Thymus (tissue), 14 donors: ENCODE measurements at places on chromosomes 12 and 14. TPM values are rescaled to one million over a fixed set of nuclear protein-coding genes. Genes with fewer than 3 reads are reported as not detected.
A peak's percentile ranks its signal among the peaks of the same experiment; 100 is the strongest.

GRCh38 chr12:13220838-13221237, 24.3 kb downstream of the EMP1 start:
- DNase-seq: no peak

DNA sequence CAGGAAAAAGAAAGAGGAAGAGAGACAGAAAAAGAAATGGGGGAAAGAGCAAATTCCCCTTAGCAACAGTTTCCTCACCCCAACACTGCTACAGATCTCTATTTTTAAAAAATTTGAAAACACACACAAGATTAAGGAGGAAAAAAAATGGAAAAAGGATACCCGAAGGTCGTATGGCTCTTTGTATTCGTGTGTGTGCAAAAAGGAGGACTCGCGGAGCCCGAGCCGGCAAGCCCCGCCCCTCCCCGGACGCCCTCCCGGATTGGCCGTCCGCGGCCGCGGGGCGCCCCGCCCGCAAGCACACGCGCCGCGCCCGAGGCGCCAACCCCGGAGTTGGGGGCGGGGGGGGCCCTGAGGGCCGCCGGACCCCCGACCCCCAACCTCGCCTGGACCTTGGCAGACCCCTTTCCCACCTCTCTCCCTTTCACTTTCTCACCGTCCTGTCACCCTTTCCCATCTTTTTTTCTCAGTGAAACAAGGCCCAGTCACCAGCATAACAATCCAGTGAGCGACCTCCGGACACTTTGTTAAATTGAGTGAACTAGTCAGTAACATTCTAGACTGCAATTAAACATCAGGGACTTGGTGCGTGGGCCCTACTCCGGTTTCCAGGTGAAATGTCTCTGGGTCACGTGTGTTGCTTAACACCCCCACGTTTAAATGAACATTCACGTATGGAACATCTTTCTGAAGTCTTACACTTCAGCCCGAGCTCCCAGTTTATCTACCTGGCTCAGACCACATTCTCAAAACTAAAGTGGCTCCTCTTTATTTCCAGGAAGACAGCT, at the start of gene C14orf93:
Gene C14orf93 (minus strand): TSS at position 205 of the 788 bp plus-strand sequence. CDS start 11,120 bp downstream, outside the sequence.
- peak; percentile 82 for DNase-seq

- DNase-seq: no peak
Measured at GRCh38 chr12:26642361-26642760, 190.6 kb downstream of the ITPR2 start.

DNA sequence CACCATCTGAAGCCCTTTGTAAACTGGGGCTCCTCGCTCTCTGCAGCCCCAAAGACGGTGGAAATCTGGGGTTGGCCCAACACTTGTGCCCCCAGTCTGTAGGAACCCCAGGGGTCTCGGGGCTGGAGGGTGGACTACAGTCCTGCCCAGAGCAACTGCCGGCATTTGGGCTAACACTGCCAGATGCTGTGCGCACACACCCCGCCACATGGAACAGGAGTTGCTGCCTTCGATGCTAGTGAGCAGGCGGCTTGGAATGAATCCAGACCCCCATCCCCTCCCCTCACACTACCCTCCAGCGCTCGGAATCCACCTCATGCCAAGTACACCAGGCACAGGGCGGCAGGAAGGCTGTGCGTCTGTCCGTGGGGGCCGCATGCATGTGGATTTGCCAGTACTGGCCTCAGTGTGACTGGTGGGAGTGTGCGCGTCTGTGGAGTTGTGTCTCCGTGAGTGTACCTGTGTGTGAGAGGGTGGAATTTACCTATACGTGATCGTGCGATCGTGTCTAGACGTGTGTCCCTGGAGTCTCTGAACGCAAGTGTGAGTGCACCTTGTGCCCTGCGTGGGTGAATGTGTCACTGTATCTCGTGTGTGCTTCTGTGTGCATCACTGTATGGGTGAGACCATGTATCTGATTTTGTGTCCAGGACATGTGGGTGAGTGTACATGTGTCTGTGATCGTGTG, 5.1 kb downstream of the LHX5 start:
- no peak for DNase-seq

DNA sequence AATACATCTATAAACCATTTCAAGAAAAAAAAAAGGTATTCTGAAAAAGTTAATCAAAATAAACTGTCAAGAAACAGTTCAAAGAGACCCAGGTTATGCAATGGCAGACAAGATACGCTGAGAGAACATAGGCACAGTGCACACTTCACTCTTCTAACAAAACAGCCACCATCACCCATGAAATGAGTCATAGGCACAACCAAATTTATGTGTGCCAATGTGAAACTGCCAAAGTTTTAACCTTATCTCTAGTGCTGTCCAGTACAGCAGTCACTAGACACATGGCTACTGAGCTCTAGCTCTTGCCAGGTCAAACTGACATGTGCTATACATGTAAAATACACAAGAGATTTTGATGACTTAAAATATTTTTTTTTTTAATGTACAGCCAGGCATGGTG, 1.4 kb downstream of the CEP128 start:
- no peak for DNase-seq

GRCh38 chr14:21093769-21094681, 4.4 kb downstream of the ZNF219 start:
- DNase-seq: no peak

DNA sequence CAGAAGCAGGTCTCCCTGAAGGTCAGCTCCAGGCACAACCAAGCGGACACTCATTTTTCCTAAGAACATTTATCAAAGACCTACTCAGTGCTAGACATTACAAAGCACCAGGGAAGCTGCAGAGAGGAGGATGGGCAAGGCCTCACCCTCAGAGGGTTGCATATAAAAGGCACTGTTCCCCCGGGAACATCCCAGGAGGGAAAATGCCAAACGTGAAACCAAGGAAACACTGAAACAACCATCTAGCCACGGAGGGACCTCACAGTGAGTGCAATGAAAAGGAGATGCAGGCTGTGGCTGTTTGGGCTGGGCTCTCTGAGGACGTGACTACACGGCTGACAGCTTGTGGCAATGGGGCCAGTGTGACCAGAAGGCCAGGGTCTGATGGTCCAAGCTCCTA, 117.4 kb upstream of the VASH1 start:
- DNase-seq: no peak

DNA sequence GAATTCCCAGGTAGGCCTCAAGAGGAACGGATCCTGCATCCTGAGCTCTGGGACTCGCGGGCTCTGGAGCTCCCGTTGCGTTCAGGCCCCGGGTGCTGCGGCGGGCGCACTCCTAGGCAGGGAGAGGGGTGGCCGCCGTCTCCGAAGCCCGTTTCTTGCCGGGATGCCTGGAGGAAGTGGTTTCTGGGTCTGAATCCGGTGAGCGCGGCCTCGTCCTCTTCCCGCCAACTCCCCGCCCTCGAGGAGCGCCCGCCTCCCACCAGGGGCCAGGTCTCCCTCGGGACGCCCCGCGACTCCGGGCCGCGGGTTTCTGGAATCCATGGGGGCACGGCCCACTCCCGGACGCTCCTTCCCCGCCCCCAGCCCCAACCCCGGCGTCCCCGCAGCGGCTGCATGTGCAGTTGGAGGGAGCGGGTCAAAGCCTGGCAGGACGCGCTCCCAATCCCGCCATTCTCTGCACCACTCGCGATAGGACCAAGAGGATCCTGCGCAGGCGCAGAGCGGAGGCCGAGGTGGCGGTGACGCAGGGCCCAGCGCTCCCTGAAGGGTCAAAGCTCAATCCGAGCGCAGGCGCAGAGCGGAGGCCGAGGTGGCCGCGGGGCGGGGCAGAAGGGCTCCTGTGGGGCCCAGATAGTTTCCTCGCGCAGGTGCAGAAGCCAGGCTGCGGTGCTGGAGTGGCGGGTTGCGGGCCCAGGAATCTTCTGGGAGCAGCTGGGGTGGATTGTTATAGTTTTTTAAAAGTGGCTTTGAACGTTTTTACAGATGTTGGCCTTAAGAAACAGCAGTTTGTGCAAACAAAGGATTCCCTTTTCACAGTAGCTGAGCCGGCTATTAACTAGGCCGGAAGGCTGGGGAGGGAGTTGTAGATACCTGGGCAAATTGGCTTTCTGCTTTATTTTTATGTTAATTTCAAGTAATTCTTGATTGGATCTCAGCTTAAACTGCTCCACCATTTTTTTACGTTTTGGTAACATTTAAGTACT, 796.4 kb downstream of the AACS start:
- no peak for DNase-seq

DNA sequence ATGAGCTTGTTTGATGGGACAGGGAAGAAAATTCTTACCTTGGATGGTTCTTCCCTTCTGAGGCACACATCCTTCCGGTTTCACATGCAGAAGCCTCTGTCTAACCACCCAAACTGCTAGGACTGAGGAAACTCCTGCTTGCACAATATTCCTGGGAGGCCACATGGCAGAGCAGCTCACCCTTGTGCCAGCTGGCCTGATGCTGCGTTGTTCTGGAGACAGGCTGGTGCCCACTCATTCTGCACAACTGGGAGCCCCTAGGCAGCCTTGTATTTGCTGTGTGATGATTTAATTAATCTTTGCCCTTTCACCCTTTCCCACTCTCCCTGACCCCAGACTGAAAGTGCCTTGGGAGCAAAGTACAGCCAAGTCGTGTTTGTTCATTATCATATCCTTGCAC, 130.8 kb downstream of the RTN1 start:
- no peak for DNase-seq

- no peak for DNase-seq
Measured at GRCh38 chr14:105700622-105701288, 174.4 kb downstream of the TMEM121 start.

GRCh38 chr14:29521526-29522137, 406.0 kb downstream of the PRKD1 start:
- no peak for DNase-seq

GRCh38 chr14:93803408-93804318, 15.4 kb upstream of the PRIMA1 start:
- no peak for DNase-seq

DNA sequence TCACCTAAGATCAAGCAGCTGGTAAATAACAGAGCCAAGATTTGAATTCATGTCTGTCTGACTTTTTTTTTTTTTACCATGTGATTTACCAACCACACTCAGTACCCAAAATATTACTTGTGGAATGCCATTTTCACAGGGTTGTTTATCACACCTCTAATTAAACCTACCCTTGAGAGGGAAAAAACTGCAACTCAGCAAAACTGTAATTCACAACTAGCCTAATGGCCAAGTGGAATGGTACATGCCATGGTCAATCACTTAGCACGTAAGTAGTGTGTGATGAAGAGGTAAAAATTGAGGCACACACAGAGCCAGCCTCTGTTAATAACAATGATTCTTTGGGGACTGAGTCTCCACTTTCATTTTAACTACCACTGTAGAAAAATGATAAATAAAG, 412.9 kb upstream of the GARIN6 start:
- no peak for DNase-seq

- no peak for DNase-seq
Measured at GRCh38 chr14:53127832-53128231, 25.3 kb downstream of the DDHD1 start.

DNA sequence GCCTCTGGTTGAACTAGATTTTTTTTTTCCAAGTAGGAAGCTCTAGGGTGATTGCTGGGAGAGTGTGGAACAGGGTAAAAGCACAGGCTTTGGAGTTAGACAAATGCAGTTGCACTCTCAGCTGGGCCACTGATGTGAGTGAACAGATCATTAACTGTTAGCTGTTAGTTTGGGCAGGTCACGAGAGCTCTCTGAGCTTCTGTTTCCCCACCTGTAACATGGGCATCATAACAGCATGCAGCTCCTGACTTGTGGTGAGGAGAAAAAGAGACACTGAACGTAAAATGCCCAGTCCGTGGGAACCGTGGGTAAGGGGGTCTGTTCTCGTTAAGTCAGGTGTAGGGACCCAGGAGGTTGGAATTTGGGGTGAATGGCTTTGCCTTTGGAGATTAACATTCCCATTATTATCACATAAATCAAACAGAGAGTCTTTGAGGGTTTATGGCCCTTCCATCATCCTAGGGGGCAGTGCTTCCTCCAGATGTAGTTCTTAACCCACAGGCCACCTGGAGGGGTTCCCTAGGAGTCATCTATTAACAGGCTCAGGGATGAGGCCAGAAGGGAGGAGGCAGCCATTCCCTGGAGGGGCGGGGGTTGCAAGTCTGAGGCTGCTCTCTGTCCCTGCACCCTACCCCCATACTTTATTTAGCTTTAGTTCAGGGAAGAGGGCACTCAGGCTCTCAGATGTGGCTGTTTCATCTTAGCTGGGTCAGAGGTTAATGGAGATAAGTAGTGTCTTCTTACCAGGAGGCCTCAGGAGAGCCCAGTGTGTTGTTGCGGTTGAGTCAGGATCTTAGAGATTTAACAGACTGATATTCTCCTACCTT, 135.2 kb downstream of the DACT1 start:
- DNase-seq: no peak

- DNase-seq: no peak
Measured at GRCh38 chr14:106792543-106792942, 1266.2 kb downstream of the TMEM121 start.

GRCh38 chr14:94132285-94132887, 3.0 kb upstream of the IFI27L2 start:
- peak; percentile 66 for DNase-seq

DNA sequence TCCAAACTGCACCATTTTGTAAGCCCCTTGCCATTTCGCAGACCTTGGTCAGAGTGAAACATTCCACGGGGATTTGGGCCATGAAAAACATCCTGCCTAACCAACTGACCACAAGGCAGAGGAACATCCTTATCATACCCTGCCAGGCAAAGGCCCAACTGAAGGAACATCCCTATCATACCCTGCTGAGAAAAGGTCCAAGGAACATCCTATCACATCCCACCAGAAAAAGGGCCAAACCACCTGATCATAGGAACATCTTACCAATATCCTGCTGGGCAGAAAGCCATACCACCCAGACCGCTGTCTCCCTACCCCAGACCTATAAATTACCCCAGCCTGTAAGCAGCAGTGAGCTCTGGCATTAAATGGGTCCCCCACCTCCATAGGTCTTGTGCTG, 19.4 kb upstream of the LRRC9 start:
- no peak for DNase-seq

COL2A1 gene
- total RNA-seq: 0.47 TPM

KRT2 gene
- total RNA-seq: 3.6 TPM

IFNG-AS1 gene
- total RNA-seq: 1.3 TPM

BMAL2 gene
- 13.3 TPM for total RNA-seq

CAPZA3 gene
- not detected for total RNA-seq

CMAS gene
- total RNA-seq: 24.8 TPM

HCAR1 gene
- 0.33 TPM for total RNA-seq

KIF21A gene
- 2.1 TPM for total RNA-seq

SLC22A17 gene
- 1.2 TPM for total RNA-seq

TPPP2 gene
- total RNA-seq: not detected

DENR gene
- total RNA-seq: 42.1 TPM

FAM181A gene
- not detected for total RNA-seq

RAB2B gene
- total RNA-seq: 15.6 TPM

ERO1A gene
- total RNA-seq: 17.5 TPM

COQ10A gene
- 9.4 TPM for total RNA-seq

NAV3 gene
- 5.4 TPM for total RNA-seq
